ENCODE measurements at places on chromosomes 3 and 15. TPM values are rescaled to one million over a fixed set of nuclear protein-coding genes. Genes with fewer than 3 reads are reported as not detected.

- peak; percentile 38 for DNase-seq
- no peak overlapping the region for H3K27ac ChIP-seq
- H3K27me3 ChIP-seq = no peaks in the 10 kb centered on the region
- peaks cover 4% of the 10 kb centered on the region for H3K4me1 ChIP-seq
- H3K36me3 ChIP-seq = no peaks in the 10 kb centered on the region
Observed at GRCh38 chr3:101809178-101810021, 30.4 kb downstream of the NXPE3 start.

DNA sequence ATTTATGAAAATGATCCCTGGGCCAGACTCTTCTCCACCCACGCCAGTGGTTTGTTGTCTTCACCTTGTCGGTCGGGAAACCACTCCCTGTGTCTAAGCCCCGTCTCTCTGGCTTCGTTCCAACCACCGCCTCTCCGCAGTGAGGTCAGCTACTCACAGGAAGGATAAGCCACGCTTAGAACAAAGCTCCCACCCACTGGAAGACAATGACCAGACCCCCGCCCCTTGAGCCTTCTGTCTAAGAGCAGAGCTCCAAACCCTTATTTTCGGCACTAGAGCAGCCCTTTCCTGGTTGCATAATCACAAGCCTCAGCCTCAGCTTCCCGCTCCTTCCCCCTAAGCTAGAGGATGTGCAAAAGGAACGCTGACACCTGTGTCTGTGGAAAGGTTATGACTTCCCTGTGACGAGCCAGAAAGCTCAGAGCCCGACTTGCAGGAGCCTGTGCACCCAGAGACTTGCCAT is 114.9 kb upstream of the MEF2A start:
- DNase-seq = peak; percentile 65
- H3K4me1 ChIP-seq = no peaks in the 10 kb centered on the region
- H3K36me3 ChIP-seq = no peaks in the 10 kb centered on the region
- no peaks in the 10 kb centered on the region for H3K27me3 ChIP-seq

DNA sequence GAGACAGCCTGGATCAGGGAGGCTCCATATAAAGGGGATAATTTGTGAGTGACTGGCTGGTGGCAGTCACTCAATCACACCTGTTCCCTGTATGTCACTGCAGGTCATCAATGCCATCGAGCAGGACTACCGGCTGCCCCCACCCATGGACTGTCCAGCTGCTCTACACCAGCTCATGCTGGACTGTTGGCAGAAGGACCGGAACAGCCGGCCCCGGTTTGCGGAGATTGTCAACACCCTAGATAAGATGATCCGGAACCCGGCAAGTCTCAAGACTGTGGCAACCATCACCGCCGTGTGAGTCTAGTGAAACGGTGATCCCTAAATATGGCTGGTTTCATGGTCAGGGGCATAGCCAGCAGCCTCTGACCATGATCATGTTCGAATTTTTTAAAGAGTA is 453.2 kb downstream of the EPHB1 start:
- no peaks in the 10 kb centered on the region for H3K4me1 ChIP-seq
- H3K27me3 ChIP-seq = no peaks in the 10 kb centered on the region
- no peak overlapping the region for H3K27ac ChIP-seq
- no peak overlapping the region for H3K4me3 ChIP-seq
- no peaks in the 10 kb centered on the region for H3K36me3 ChIP-seq

GRCh38 chr15:40892447-40893012 is 1.7 kb upstream of the VPS18 start:
- H3K36me3 ChIP-seq = no peaks in the 10 kb centered on the region
- H3K27ac ChIP-seq = peak overlapping the region; percentile 1
- H3K27me3 ChIP-seq = no peaks in the 10 kb centered on the region
- H3K4me3 ChIP-seq = no peak overlapping the region
- no peak for DNase-seq
- peaks cover 9% of the 10 kb centered on the region for H3K4me1 ChIP-seq

- no peaks in the 10 kb centered on the region for H3K27me3 ChIP-seq
- H3K4me1 ChIP-seq = no peaks in the 10 kb centered on the region
- H3K36me3 ChIP-seq = no peaks in the 10 kb centered on the region
- no peak overlapping the region for H3K27ac ChIP-seq
- H3K4me3 ChIP-seq = no peak overlapping the region
Observed at GRCh38 chr3:59261009-59261408, 211.2 kb upstream of the CFAP20DC start.

DNA sequence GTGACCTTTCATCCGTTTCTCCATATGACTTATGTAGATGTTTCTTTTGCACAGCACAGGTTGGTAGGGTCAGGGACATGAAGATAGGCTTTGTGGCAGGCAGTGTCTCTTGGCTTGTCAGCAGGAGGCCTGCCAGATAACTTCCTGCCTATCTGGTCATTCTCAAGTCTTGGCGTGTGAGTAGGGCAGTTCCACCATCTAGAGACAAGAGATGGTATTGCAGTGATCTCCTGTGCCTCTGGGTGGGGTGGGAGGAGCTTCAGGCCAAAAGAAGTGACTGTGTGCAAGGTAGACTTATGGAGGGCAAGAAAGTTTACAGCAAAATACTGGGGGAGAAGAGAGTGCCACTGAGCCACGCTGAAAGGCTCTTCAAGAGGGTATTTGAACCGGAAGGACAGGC is 11.0 kb downstream of the TEX264 start:
- H3K36me3 ChIP-seq = no peaks in the 10 kb centered on the region
- H3K4me1 ChIP-seq = peaks cover 18% of the 10 kb centered on the region
- H3K27me3 ChIP-seq = no peaks in the 10 kb centered on the region

Gene RFX7
- 15.4 TPM for total RNA-seq

Gene DVL3
- 60.8 TPM for total RNA-seq

Gene CFAP20DC
- 1.8 TPM for total RNA-seq

Gene CCNB2
- 22.7 TPM for total RNA-seq

Data from colonic mucosa (tissue), 4 donors.